Head of caudate nucleus (tissue), 42 donors: ENCODE measurements at places on chromosomes 16 and 17.

- no peak for DNase-seq
Observed at GRCh38 chr16:88439706-88440105, 13.4 kb upstream of the ZFPM1 start.

DNA sequence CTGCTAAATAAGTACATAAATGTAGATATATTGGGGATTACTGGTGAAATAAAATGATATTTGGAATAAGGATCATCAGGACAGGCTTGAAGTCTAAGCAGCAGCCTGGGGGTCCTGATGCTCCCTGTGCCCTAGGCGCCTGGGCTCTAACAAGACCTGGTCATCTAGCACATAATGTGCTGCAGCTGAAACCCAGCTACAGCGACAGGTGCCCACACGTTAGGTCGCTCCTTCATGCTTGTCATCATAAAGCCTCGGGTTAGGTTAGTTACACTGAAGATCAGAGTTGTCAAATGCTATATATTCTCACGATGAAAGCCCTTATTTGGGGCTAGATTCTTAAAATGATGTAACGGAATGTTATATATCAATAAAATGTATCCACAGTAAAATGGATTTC lies 11.5 kb downstream of the NARF start:
- no peak for DNase-seq

DNA sequence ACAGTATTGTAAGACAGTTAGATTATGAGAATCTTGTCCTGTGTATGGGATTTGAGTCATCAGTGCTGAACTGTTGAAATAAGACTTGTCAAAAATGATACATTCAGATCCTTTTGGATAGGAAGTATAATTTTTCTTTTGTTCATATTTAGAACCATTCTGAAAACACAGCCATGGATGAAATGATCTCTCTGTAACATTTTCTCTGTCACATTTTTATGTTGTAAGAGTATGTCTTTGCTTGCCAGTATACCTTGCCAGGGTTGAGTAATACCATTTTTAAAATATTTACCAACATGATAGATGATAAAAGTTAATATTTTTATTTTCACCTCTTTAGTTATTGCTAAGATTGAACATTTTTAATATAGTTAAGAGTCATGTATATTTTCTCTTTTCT lies 45.0 kb downstream of the NSRP1 start:
- DNase-seq, result no peak

DNA sequence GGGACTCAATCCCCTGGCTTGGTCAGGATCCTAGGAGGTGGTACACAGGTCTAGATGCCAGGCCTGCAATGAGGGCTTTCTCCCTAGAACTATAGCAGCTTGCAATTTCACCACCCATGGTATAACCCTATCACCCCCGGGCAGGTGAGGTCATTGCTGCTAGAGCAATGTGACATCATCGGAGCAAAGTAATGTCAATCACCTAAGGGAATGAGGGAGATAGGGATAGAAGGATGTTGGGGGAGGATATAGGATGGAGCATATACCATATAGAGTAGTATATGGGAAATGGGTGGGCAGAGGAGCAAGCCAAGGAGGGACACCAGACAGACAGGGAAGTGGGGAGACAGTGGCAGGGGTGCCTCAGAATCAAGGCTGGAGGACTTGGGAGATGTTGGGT lies 3.3 kb downstream of the KCNH4 start:
- DNase-seq, result no peak

GRCh38 chr16:71537643-71538042 lies 11.4 kb downstream of the CHST4 start:
- DNase-seq, result peak; percentile 26

- no peak for DNase-seq
Observed at GRCh38 chr16:88864521-88864920, 1.9 kb downstream of the PABPN1L start.

GRCh38 chr16:31427441-31428278 lies 500 bp downstream of the COX6A2 start:
- peak; percentile 77 for DNase-seq

DNA sequence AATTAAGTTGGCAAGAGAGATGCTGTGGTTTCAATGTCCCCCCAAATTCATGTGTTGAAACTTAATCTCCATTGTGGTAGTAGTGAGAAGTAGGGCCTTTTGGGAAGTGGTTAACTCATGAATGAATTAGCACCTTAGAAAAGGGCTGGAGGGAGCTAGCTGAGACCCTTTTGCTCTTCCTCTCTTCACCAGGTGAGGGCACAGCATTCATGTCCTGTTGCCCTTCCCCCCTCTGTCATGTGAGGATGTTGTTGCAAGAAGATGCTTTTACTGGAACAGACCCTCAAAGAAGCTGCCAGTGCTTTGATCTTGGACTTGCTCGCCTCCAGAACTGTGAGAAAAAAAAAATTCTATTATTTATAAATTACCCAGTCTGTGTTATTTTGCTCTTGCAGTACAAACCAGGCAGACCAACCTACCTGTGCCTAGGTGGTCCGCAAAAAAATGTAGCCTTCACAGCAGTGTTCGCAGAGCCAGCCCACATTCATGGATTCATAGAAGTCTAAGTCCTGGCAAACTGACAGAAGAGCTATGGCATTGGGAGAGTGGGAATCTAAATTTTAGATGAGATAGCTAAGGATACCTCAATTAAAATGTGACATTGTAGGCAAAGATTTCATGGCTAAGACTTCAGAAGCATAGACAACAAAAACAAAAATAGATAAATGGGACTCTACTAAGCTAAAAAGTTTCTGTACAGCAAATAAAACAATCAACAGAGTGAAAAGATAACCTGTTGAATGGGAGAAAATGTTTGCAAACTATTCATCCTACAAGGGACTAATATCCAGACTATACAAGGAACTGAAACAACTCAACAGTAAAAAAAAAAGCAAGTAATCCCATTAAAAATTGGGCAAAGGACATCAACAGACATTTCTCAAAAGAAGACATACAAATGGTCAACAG lies 32.0 kb upstream of the ABCA5 start:
- DNase-seq, result no peak

DNA sequence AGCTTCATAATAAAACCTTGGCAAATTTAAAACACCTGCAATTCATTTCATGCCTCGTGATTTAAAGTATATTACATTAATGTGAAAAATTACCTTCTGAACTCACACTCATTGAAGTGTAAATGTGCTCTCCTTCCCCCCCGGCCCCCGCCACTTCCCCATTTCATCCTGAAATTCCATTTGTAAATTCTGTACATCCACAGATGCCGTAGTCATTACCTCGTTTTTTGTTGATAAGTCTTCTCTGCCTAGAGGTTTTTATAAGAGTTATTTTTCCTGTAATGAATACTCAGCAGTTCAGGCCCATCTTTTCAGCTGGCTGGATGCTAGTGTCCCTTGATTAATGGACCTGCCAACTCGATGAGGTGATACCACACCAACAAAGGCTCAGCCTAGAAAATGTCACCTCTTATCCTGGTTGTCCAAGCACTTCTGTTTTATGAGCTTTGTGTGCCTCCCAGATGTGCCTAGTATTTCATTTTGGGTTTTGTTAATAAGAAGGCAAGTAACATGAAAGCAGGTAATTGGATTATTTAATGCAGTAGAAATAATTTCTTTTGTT lies 64.8 kb upstream of the KIFC3 start:
- DNase-seq, result no peak

DNA sequence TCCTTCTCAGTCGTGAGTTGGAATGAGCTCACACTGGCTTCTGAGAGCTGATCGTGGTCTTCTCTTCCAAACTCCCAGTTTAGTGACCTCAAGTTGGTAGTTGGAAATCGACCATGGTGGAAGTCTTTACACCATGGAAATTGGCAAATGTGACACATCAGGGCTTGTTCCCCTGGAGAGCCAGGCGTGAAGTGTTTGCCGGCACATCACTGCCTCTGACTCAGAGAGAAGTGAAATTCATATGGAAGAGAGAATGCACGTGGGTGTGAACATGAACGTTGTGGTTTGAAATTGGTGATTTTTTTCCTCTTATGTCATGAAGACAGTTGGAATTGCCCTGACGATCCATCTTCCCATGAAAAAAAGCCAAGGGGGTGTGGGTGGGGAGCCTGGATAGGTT lies 47.4 kb downstream of the AXIN2 start:
- DNase-seq, result no peak

GRCh38 chr16:53773150-53773846 lies 69.3 kb downstream of the FTO start:
- DNase-seq, result peak; percentile 71

DNA sequence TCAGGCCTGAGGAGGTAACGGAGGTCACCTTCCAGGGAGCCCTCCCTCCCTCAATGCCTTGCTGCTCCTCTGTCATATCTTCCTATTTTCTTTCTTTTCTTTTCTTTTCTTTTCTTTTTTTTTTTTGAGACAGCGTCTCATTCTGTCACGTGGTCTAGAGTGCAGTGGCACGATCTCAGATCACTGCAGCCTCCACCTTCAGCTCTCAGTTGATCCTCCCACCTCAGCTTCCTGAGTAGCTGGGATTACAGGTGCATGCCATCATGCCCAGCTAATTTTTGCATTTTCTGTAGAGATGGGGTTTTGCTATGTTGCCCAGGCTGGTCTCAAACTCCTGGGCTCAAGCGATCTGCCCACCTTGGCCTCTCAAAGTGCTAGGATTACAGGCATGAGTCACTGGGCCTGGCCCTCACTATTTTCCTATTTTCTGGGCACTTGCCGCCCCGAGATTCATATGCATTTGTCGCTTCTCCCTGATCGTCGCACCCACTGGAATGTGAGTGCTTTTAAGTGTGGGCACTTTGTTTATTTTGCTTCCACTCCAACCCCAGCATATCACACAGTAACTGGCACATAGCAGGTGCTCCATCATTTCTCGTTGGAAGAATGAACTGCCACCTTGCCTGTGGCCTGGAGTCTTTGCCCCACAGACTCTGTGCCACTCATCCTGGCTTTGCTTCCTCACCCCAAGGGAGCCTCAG lies 31.7 kb downstream of the CPNE2 start:
- no peak for DNase-seq

DNA sequence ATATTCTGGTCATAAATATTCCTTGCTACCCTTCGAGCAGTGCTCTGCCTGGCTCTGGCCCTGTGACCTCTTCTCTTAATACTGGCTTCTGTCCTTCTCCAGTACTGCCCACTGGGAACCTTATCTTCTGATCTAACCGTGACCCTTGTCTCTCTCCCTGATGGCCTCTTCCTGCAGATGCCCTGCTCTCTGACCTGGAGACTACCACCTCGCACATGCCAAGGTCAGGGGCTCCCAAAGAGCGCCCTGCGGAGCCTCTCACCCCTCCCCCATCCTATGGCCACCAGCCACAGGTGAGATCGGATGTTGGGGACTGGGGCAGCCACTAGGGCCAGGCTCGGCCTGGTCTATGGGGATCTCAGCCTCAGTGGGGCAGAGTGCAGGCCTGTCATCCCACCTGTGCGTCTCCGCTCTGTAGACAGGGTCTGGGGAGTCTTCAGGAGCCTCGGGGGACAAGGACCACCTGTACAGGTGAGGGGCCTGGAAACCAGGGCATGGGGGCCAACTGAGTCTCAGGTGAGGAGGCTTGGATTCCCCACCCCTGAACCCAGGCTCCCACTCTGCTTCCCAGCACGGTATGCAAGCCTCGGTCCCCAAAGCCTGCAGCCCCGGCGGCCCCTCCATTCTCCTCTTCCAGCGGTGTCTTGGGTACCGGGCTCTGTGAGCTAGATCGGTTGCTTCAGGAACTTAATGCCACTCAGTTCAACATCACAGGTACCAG lies 1.5 kb downstream of the TGFB1I1 start:
- DNase-seq, result no peak

DNA sequence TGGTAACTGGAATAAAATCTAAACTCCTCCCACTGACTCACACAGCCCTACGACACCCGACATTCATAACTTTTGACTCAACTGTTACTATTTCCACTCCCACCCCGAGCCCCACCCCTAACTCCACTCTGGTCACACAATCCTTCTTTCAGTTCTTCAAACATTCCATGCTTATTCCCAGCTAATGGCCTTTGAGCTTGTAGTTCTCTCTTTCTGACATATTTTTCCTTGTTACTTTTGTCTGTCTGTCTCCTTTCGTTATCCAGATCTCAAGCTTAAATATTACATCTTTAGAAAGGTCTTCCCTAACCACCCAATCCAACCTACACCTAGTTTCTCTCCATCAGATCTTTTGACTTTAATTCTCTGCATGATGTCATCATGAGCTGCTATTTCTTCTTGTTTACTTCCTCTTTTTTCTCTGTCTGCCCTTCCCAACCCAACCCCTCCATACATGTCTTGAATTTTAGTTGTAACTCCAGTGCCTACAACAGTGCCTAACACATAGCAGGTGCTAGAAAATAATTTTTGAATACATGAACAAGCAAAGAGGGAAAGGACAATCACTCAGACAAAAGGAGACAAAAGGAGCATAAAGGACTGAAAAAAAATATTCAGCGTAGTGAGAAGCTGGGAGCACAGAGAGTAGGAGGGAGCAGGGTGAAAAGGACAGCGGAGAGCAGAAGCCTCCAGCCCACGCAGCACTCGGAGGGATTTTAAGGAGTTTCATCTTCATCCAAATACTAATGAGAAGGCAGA lies 65.2 kb upstream of the SMIM36 start:
- DNase-seq, result peak; percentile 45
